Activated T-helper 2 cell treated with anti-CD3 and anti-CD28 coated beads, Interferon-gamma antibody, Interleukin-2, Interleukin-4, amounts not matched to agents 10 μg/mL and 5 μg/mL and 100 μg/mL, durations not matched to agents 14 hours and 24 hours and 36 hours (primary cell): ENCODE measurements at places on chromosomes 6 and 20. TPM values are rescaled to one million over a fixed set of nuclear protein-coding genes. Genes with fewer than 3 reads are reported as not detected.

Gene ULBP1
- 0.41 and 0.48 TPM in 2 replicates for total RNA-seq

DNA sequence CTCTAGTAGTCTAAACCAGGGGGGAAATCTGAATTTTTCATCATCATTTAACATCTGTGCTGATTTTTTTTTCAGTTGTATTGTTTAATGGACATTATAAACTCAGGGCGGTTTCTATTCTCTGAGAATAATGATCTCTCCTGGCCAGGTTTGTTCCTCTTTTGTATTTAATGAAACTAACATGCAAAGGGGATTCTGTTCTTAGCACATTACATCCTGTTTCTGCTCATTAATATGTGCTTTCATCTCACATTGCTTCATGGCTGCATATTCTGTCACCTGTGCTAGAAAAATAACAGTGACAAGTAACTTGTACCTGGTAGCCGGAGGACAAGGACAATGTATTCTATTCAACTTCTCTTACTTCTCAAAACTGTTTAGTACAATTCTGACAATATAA lies 806 bp downstream of the HLA-DOB start:
- no peak for DNase-seq

DNA sequence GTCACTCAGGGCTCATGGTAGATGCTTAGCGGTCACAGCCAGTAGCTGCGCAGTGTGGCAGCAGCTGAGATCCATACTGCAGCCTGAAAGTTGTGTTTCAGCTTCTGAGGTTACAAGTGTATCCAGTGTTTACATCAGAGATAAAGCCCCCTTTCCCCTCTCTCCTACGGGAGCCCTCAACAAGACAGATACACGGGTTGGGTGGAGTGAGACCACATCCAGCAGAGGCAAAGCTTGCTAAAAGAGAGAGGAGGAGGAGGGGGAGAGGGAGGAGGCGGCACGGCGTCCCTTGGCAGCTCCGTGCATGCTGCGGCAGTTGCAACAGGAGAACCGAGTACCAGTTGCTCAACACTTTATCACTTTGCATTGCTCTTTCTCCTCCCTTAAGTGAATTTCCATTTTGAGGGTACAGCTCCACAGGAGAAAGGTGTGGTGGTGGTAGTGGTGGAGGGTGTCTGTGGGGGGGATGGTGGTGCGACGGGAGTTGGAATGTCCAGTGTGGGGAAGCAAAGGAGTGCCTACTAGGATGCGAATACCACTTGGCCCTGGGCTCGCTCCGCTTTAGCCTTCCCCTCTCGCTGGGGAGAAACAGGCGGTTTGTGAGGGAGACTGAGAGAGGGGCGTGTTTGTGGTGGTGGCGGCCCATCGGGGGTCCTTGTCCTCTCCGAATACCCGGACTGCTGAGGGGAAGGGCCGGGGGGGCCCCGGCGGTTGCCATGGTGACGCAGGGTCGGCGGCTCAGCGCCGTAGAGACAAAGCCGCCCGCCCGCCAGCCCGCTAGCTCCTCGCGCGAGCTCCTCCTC lies 405 bp upstream of the RNF182 start:
- peak; percentile 17 for DNase-seq

Gene RALGAPA2
- 22.1 and 25.0 TPM in 2 replicates for total RNA-seq

Gene TPMT
- total RNA-seq = 5.0 and 5.2 TPM in 2 replicates

- no peak for DNase-seq
Observed at GRCh38 chr6:113293423-113293740, 563.8 kb upstream of the MARCKS start.

Gene SLC13A3
- total RNA-seq = not detected in 2 replicates
